ENCODE measurements at places on chromosomes 5 and 9. TPM values are rescaled to one million over a fixed set of nuclear protein-coding genes. Genes with fewer than 3 reads are reported as not detected.

RORB gene
- total RNA-seq = 4.5 TPM

TSLP gene
- 0.35 TPM for total RNA-seq

TNFSF8 gene
- not detected for total RNA-seq

ALDOB gene
- total RNA-seq = not detected

DEPDC1B gene
- 75.0 TPM for total RNA-seq

UGCG gene
- 44.9 TPM for total RNA-seq

DIRAS2 gene
- total RNA-seq = 0.28 TPM

QRFP gene
- not detected for total RNA-seq

DPP7 gene
- total RNA-seq = 19.7 TPM

SCGB3A1 gene
- total RNA-seq = not detected

F2RL2 gene
- not detected for total RNA-seq

TRIO gene
- total RNA-seq = 83.7 TPM

TMEM215 gene
- 1.2 TPM for total RNA-seq

DMRT3 gene
- total RNA-seq = not detected

ANKHD1 gene
- 119 TPM for total RNA-seq

FGF1 gene
- total RNA-seq = 0.21 TPM

PCDHGB5 gene
- 15.7 TPM for total RNA-seq

CDK7 gene
- total RNA-seq = 80.7 TPM

KIF4B gene
- total RNA-seq = not detected

PCDHA7 gene
- total RNA-seq = 8.7 TPM

ANGPTL2 gene
- 7.1 TPM for total RNA-seq

MOCS2 gene
- total RNA-seq = 19.1 TPM

PDZD2 gene
- 19.8 TPM for total RNA-seq

BNIP1 gene
- total RNA-seq = 13.7 TPM

ALDH1A1 gene
- total RNA-seq = 3.4 TPM

OR1J2 gene
- total RNA-seq = not detected

SLC9A3 gene
- total RNA-seq = 3.1 TPM

MOB3B gene
- total RNA-seq = 12.4 TPM

GFI1B gene
- 1.0 TPM for total RNA-seq

ZNF169 gene
- 7.4 TPM for total RNA-seq

C7 gene
- not detected for total RNA-seq

CDC25C gene
- 29.9 TPM for total RNA-seq

GBA2 gene
- total RNA-seq = 80.2 TPM

IFNA7 gene
- total RNA-seq = not detected

IFNA21 gene
- not detected for total RNA-seq

FOXD4 gene
- total RNA-seq = 0.31 TPM

ARL14EPL gene
- total RNA-seq = not detected

MRRF gene
- 31.5 TPM for total RNA-seq

CXXC5 gene
- 111 TPM for total RNA-seq

SVEP1 gene
- 0.63 TPM for total RNA-seq

ANKRD34B gene
- total RNA-seq = 2.9 TPM

IL17B gene
- not detected for total RNA-seq

ZNF354B gene
- total RNA-seq = 12.3 TPM

CYLC2 gene
- total RNA-seq = not detected

NUP155 gene
- 84.9 TPM for total RNA-seq

CLPTM1L gene
- total RNA-seq = 110 TPM

PIP5K1B gene
- 2.8 TPM for total RNA-seq

ALG2 gene
- 34.3 TPM for total RNA-seq

ACO1 gene
- 38.9 TPM for total RNA-seq

Measured in GM23338 (cell line).